ENCODE measurements at places on chromosomes 2 and 18.

- DNase-seq: no peak
Observed at GRCh38 chr2:118748245-118748885, 99.1 kb downstream of the EN1 start.

DNA sequence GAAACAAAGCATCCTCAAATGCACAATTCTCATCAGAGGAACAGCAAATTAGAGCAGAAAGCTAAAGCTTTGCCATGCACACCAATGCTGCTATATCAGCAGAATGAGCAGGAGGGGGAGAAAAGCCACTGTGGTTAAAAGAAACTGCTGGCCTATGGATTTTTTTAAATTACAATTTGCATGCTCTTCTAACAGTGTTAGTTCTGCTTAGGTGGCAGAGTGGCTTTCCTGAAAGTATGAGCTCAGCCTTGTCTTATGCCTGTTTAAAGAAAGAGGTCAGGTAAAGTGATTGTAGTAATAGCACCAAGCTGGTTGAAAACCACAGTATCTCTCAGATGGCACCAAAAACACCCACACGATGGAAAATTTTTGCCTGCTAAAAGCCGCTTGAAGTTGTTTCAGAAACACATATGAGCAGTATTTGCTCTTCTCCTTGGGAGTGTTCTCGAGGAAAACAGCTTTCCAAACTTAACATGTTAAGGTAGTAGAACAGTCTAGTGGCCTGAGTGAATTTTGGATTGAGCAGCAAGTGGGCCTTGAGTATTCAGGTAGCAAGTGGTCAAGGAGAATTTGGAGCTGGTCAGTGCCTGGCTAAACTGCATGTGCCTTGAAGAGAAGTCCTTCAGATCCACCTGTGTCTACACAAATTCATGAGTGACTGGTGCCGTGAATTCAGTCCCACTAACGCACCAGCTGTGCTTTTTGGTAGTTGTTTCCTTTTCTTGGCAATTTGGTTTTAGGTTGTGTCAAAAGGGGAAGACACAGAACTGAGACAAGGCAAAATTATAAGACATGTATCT, 19.6 kb upstream of the NDUFV2 start:
- no peak for DNase-seq

DNA sequence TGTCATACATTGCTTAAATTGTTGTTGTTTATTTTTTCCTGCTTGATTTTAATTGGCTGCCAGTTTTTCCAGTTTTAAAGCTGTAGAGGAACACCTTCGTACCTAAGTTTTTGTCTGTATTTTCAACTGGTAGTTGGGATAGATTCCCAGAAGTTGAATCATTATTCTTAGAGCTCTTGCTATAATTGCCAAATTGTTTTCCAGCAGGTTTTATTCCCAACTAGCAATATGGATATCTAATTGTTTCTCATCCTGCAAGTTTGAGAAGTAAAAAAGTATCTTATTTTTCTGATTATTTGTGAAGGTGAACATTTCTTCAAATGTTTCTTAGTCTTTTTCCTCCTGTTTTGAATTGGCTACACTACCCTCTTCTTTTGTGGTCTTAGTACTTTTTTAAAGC, 6.7 kb downstream of the SMARCAL1 start:
- DNase-seq: no peak

DNA sequence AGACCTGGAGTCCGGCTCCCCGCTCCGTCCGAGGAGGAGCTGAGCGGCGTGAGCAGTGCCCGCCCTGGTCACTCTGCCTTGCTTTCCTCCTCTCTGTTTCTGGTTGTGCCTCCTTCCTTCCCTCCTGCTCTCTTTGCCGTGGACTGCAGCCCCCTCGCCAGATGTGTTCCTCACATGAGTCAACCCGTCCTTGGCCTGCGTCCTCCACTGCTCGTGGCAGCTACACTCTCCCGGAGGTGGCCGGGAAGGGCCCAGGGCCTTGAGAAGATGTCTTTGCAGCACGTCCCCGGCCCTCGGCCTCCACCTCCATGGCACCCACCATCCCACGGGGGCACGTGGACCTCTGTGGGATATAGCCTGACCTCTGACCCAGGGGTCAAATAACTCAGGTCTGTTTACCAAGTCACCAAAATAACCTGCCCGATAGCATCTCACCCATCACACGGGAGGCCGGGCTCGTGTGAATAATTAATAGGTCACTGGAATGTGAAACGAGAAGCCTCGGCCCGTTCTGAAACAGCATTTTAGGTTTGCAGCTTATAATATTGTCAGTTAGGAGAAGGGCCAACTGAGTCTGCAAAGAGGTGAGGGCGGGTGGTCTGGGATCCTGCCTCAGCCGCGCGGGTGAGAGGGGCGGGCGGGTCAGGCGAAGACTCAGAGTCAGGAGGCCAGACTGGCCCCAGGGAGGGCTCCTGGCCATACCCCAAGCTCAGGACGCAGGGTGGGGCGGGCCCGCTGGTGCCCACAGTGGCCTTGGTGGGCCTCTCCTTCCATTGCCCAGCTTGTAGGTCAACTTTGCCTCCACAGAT, 42.6 kb downstream of the NFATC1 start:
- no peak for DNase-seq

- DNase-seq: peak; percentile 3
Observed at GRCh38 chr2:64568836-64569235, 44.7 kb downstream of the AFTPH start.

DNA sequence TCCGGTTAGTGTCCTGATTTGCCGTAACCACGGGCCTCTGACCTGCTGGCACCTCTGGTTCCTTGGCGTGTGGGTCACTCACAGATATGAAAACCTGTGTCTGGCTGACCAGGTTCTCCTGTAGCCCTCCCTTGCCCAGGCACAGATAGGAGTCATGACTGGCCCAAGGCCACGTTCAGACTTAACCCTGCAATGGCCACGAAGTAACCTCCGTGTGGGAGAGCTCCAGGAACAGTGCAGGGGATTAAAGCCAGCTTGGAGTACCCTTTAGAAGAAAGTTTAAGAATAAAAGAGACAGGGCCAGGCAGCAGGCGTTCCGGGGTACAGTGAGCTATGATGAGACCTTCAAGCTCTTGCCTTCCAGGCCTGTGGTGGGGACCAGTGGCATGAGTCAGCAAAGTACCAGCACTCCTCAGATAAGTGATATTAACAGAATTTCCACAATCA, 25.5 kb downstream of the CENPO start:
- peak; percentile 63 for DNase-seq

- no peak for DNase-seq
Observed at GRCh38 chr2:187136646-187137045, 287.7 kb upstream of the ZSWIM2 start.

DNA sequence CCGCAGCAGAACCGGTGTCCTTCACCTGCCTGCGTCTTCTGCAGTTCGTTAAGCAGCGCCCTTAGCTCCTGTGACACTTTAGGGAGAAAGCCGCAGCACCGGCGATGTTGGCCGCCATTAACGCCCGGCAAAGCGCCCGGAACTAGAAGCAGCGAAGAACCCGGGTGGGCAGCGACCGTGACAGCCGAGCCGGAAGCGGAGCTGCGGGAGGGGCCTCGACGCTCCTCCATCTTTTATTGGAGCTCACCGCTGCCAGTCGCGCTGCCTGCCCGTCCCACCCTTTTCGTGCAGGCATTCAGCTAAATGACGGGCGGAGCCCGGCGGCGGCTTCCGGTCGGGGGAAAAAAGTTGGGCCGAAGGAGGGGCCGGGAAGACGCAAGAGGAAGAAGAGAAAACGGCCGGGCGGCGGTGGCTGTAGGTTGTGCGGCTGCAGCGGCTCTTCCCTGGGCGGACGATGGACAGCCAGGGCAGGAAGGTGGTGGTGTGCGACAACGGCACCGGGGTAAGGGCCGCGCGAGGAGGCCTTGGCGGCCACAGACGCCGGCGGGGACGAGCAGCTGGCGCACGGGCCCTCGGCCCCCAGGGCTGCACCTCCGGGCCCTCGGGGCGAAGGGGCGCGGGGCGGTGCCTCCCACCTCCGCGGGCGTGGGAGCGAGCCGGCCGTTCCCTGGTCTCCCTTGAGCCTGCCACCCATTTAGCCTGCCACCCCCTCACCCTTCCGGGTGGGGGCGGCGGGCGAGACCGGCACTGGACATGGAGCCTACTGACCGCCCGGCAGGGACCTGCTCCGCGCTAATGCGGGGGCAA, at the start of gene ACTR2:
ACTR2 (plus strand) TSS at position 376 of the 807 bp plus-strand sequence; CDS start at position 455, 79 bp downstream.
- peak; percentile 96 for DNase-seq

DNA sequence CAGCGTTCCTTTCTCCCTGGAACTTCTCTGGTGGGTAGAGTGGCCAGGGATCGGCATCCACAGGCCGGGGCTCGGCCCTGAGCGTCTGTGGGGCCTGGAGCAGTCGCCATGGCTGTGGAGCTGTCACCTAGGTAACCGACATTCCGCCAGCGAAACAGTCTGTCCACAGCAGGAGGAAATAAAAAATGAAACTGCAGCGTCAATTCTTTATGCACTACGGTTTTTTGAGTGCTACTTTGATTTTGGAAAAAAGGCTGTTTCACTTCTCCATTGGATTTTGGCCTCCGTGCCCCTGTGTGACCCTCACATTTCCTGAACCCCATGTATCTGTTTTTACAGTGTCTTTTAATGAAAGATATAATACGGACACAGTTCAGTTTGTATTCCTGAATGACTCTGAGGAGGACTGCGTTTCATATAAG, 163.4 kb downstream of the LDLRAD4 start:
- peak; percentile 21 for DNase-seq

GRCh38 chr2:207041279-207041678, 102.0 kb downstream of the CPO start:
- no peak for DNase-seq

DNA sequence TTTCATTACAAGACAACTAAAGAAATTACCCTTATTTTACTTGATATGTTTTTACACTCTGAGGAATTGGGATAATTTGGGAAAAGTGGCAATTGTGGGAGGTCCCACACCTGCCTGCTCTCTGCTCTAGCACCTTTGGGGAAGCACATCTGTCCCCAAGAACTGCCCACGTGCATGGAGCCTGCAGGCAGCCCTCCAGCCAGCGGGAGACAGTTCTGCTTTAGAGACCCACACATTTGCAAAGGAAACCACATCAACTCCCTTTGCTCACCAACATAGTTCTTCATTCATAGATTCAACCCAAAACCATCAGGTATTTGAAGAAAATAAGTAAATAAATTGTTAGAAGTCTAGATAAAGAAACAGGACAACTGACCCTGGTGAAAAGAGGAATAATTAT, 239.9 kb upstream of the ID2 start:
- no peak for DNase-seq

All from IMR-90 (cell line).